ENCODE measurements at places on chromosomes 11 and 22. TPM values are rescaled to one million over a fixed set of nuclear protein-coding genes. Genes with fewer than 3 reads are reported as not detected.
A peak's percentile ranks its signal among the peaks of the same experiment; 100 is the strongest.

GRCh38 chr22:22897947-22898346 lies 10.3 kb downstream of the IGLL5 start:
- no peak for DNase-seq

DNA sequence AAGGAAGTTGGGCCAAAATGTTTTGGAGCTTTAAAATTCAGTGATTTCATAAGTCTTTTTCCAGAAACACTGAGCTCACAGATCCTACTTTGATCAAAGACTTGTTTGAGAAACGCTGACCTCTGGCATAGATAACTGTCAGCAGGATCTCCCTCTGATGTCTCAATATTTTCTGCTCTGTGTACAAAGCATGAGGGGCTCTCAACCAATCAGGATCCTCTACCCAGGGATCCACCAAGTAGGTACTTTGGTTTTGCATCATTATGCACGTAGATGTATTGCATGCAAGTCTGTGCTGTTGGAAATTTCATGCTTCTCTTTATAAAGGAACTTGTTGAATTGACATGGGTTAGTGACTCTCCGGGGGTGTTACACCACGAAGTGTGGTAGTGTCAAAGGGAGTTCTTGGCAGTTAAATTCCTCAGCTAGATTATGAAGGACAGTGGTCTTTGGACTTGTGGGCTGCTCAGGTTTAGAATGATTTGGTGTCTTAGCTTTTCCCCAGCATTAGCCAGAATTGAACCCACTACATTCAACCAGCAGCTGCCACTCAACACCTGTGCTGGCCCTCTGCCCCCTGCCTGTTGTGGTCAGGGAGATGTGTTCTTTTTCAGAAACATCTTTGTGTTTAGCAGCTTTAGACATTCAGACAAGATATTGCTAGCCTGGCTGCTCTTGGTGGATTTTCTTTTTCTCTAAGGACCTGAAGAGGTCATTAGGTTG lies 1.7 kb upstream of the DIXDC1 start:
- DNase-seq: peak; percentile 44

DNA sequence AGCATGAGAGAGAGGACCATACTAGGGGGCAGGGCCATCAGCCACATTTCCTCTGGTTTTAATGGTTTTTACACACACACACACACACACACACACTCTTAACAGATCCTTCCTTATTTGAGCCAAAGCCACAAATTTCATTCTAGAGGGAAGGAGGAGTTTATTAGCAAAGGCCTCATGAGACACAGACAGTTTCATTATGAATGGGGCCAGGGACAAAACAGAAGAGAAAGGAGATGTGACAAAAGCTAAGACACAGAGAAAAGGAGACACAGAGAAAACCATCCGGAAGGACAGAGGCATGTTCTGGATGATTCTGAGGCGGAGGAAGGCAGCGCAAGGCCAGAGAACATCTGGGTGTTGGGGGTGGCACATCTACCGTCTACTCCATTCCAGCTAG lies 32.2 kb upstream of the ARFGAP3 start:
- DNase-seq: no peak

GRCh38 chr11:83571302-83571701 lies 285.1 kb upstream of the CCDC90B start:
- no peak for DNase-seq

DNA sequence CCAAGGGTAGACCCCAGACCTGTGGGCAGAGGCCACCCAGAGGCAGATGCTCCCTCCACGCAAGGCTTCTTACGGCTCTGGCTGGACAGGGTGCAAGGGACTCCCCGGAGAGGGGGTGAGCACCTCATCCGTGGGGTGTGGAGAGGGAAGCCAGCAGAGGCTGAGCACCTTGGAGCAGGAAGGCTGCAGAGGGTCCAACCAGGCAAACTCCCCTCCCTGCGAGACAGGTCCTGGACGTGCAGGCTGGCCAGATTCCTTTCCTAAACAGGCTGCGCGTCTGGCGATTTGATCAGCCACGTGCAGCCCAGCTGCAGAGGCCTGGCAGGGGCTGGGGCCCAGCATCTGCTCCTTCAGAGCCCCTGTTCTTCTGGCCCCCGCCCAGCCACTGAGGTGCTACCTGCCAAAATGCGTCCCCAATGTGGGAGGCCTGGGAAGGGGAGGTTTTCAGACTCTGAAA lies 49.3 kb downstream of the WNT11 start:
- no peak for DNase-seq

- DNase-seq: no peak
Observed at GRCh38 chr22:48749555-48750227, 1078.0 kb downstream of the BRD1 start.

- no peak for DNase-seq
Observed at GRCh38 chr11:105937331-105937730, 84.7 kb downstream of the MSANTD4 start.

DNA sequence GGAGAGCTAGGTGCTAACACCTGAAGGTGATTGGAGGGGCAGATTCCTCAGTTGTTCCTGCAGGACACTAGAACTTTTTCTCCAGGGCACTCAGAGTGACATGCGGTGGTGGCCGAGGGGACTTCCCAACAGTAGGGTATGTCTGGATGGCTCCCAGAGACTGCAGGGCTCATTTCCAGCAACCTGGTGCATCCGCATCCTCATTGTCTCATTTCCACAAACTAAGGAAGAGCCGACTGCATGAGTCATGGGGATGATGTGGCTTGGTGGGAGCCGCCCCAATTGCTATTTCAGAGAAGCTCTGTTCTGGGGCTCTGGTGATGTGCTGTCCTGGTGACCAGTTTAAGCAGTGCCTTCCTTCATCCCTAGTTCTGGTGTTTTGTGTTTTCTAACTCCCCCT lies 2.8 kb upstream of the ROBO4 start:
- DNase-seq: no peak

DNA sequence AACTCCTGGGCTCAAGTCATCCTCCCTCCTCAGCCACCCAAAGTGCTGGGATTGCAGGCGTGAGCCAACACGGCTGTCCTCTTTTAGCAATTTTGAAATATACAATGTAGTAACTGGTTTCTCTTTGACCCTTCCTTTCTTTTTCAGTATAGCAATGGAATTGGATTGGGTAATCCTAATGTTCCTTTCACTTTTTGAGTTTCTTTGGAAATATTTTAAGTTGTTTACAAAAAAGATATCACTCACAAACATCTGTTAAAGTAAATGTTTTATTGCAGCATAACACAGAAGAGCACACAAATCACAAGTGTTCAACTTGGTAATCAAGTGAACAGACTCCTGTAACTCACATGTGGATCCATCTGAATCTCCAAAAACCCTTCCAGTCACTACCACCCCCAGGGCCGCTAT lies 44.6 kb upstream of the EP300 start:
- no peak for DNase-seq

GRCh38 chr11:118002010-118002540 lies 15.9 kb downstream of the IL10RA start:
- DNase-seq: peak; percentile 85

DNA sequence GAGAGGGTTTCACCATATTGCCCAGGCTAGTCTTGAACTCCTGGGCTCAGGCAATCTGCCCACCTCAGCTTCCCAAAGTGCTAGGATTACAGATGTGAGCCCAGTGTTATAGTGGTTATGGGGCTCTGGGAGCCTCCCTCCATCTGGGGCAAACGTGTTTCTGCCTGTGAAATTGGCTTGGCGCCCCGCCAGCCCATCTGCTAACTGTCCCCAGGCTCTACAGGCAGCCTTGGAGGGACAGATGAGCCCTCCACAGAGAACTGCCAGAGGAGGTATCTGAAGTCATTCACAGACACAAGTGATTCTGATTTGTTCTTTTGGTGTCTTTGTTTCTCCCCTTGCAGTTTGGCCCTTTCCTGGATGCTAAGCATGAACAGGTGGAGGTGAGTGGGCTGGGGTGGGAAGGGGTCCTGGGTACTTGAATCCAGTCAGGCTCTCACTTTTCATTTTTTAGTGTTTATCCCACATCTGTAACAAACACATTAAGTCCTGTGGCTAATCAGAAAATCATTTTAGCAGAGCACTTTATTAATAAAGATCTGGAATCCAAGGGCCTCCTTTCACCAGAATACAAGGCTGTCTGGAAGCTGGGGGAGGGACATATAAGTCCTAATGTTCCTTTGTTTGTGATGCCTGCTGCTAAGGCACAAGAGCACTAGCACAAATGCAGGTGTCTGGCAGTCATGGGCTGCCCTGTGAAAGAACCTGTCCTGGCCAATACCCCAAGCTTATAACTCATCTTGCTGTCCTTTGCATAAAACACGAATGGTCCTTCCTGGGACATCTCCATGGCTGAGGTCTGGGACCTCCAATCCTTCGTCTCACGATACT lies 25.7 kb upstream of the CDC42EP2 start:
- no peak for DNase-seq

- DNase-seq: no peak
Observed at GRCh38 chr11:8106679-8107078, 25.7 kb downstream of the TUB start.

GRCh38 chr11:123292647-123293046 lies 97.6 kb upstream of the CLMP start:
- DNase-seq: no peak

- no peak for DNase-seq
Observed at GRCh38 chr11:86185381-86185750, 59.2 kb upstream of the EED start.

The GAB4 gene
- total RNA-seq: not detected

The PACSIN3 gene
- total RNA-seq: 8.0 TPM

The OR10A2 gene
- total RNA-seq: not detected

The OR5A1 gene
- not detected for total RNA-seq

The DRD4 gene
- total RNA-seq: 0.88 TPM

The C11orf91 gene
- total RNA-seq: not detected

Measured in activated CD8-positive, alpha-beta T cell treated with anti-CD3 and anti-CD28 coated beads for 36 hours (primary cell).